NCI-H1436 treated with DMSO at 0.1 percent for 48 hours (cell line): ENCODE measurements at places on chromosomes 3 and 15.

DNA sequence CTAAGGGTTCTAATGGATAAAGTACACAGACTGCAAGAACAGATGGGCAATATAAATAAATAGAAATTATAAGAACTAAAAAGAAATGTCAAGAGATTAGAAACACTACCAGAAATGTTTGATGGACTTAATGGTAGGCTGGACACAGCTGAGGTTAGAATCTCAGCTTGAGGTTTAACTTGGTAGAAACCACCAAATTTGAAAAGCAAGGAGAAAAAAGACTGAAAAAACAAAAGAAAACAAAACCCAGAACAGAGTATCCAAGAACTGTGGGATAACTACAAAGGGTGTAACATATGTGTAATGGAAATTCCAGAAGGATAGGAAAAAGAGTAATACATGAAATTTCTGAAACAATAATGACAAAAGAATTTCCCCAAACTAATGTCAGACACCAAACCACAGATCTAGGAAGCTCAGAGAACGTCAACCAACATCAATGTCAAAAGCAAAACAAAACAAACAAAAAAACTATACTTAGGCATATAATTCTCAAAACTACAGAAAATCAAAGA lies 35.0 kb downstream of the RFX7 start:
- DNase-seq = no peak

GRCh38 chr3:16151109-16151508 lies 23.4 kb upstream of the GALNT15 start:
- DNase-seq = no peak

DNA sequence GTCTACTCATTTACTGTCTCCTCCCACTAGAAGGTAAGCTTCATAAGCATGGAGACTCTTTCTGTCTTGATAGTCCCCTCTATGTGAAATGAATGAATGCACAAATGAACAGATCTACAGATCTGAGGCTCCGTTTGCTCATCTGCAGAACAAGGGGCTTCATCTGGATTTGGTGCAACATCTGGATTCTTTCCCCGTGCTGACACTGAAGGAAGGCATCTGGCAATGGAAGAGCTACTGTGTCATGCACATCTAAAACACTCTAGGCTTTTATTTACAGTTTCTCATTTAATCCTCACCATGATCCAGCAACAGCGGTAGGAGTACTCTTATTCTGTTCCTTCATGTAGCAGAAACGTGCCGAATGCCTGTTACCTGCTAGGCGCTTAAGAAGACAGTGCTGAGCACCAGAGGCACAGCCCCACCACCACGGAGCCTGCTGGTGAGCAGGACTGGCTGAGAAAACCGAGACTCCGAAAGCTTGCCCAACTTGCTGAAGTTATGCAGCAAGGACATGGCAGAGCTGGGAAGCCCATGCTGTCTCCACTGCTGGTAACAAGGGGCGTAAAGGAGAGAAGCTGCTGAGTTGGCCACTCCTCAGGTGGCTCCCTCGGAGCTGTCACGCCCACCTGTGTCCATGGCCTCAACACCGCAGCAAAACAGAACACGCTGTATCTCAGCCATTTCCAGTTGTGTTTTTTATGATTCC lies 31.1 kb downstream of the LSM3 start:
- DNase-seq = no peak

GRCh38 chr15:47944637-47945288 lies 176.0 kb upstream of the SLC24A5 start:
- DNase-seq = no peak

DNA sequence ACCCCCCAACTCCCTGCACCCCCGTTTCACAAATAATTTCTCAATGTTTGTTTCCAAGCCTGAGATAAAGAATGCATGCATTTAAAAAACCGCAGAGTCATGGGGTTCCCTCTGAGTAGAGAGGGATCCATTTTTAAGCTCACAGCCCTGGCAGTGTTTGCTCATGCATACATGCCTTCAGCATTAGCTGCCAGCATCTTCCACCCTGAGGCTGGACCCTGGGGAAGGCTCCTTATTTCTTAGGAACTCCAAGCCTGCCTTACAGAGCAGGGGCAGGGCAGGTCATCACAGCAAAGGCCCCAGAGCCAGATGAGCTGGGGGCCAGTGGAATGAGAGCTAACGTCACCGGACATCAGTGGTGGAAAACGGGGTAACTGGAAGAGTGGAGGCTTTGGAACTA lies 31.3 kb downstream of the TLE3 start:
- no peak for DNase-seq

DNA sequence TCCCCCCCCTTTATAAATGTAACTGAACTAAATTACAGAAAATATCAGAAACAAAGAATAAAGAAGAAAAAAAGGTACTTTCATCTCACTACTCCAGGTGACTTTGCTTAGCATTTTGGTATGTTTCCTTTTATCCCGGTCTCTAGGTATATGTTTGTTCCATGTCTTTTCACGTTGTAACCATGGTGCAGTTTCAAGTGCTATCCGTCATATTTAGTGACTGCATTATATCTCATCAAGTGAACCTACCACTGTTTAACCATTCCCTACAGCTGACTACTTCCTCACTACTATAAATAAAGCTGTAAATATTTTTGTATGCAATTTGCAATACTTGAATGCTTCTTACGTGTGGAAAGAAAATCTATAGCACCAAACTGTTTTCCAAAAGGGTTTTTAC lies 2.2 kb downstream of the BTBD1 start:
- no peak for DNase-seq

- no peak for DNase-seq
Measured at GRCh38 chr3:13781417-13781816, 98.5 kb downstream of the WNT7A start.

DNA sequence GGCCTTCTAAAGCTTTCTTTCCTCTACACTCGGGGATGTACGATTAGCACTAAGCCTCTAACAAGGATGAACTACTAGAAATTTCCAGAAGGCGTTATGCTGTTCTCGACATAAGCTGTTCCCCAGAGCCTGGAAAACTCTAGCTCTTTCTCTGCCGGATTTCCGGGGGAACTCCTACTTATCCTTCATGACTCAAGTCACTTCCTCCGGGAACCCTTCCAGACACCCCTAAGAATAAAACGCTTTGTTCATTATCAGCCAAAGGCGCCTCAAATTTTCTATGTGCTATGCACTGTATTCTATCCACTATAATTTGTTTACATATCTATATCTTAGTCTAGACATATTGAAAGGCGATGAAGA lies 455 bp upstream of the SNAP23 start:
- no peak for DNase-seq

- no peak for DNase-seq
Measured at GRCh38 chr3:21551019-21551418, 200.0 kb downstream of the ZNF385D start.

GRCh38 chr3:115932807-115933206 lies 309.5 kb downstream of the GAP43 start:
- no peak for DNase-seq

- DNase-seq = no peak
Measured at GRCh38 chr3:105656651-105657504, 211.9 kb downstream of the CBLB start.

DNA sequence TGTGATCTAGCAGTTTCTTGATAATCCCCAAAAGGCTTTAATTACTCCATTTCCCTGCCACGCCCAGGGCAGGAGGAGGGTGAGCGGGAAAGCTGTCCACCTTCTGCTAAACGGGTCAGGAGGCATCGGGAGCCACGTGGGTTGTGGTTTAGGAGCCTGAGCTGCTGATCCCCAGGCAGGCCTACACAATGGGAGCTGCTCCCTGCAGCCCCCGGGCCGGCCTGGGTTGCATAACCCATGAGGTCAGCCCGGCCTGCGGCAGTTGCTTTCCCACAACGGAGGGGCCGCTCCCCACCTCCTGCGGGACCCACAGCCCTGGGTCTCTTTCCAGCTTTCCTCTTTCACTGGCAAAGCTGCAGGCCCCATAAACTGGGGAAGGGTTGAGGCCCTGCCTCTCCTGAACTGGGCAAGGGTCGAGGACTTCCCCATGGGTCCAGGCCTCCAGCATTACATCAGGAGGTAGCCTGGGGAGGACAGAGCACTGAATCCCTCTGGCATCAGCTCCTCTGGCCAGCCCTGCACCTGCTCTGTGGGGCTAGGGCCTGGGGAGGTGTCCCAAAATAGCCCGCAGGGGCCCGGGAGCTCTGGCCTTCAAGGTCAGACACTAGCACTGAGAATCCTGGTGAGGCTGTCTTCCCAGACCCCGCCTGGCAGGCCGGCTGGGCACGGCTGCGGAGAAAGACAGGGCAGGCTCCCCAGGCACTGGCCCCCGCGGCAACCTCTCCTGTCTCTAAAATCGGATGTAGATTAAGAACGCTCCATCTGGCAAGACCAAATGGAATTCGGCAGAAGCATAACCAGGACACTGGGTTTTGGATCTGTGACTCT lies 47.3 kb downstream of the ZDHHC19 start:
- no peak for DNase-seq

DNA sequence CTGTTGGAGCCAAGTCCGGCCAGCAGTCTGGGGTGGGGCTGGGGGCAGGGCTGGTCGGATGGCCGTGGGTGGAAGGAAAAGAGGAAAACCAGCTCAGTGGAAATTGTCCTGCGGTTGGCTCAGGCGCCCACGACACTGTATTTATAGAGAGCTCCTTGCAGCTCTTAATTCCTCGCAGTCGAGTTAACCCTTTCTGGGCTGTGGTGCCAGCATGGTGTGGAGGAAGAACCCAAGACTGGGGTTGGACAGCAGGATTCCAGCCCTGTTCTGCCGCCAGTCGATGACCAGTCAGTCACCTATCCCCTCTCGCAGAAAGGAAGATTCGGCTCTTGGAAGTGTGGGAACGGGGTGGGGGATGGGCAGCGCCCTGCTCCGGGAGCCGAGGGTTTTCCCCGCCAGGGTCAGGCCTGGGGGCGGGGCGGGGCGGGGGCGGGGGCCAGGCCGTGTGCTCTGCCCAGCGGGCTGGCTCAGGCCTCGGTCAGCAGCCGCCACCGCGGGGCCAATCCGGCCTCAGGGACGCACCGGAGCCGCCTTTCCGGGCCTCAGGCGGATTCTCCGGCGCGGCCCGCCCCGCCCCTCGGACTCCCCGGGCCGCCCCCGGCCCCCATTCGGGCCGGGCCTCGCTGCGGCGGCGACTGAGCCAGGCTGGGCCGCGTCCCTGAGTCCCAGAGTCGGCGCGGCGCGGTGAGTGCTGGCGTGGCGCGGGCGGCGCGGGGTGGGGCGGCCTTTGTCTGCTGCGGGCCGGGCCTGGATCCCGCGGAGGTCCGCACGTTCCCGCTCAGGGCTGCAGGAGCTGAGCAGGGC lies at the start of gene CD276:
CD276 (plus strand) TSS at position 607 of the 804 bp plus-strand sequence. CDS start 15,257 bp downstream, outside the sequence.
- DNase-seq = no peak

- no peak for DNase-seq
Measured at GRCh38 chr3:75295013-75295412, 369.1 kb upstream of the FRG2C start.

GRCh38 chr3:114499976-114500375 lies 206.1 kb downstream of the TIGIT start:
- no peak for DNase-seq

GRCh38 chr3:150761831-150762661 lies 923 bp downstream of the SIAH2 start:
- DNase-seq = no peak

GRCh38 chr15:70741677-70742293 lies 21.6 kb downstream of the UACA start:
- no peak for DNase-seq

DNA sequence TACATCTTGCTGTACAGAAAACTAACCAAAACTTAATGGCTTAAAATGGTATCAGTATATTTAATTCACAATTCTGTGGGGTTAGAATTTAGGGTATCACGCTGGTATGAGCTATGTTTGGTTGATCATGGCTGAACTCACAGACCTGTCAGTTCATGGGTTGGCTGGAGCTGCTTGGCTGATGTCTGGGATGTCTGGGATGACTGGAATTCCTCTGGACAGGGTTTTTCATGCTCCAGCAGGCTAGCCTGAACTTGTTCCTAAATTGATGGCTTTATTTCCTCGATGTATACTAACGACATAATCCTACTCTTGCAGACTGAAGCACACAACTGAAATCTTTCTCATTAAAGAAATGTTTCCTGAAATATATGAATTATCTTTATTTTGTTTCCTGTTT lies 338.9 kb upstream of the GBE1 start:
- no peak for DNase-seq

DNA sequence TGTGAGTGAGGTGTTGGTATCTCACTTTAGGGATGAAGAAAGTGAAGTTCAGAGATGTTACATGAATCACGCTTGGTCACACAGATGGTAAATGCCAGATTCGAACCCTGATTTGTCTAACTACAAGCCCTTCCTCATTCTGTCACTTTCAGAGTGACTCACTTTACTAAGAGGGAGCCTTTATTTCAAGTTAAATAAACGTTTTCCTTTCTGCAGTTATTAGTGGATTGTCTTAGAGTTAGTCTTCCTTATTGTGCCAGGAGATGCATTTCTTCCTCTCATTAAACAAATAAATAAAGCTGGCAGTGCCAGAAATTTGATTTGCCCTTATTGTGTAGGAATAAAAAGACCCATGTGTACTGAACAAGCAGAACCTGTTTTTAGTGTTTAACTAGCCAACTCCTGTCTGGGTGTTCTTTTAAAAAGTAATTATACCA lies 162.5 kb downstream of the AKAP13 start:
- DNase-seq = peak; percentile 58

GRCh38 chr3:46908986-46909534 lies 31.5 kb downstream of the PTH1R start:
- DNase-seq = no peak

DNA sequence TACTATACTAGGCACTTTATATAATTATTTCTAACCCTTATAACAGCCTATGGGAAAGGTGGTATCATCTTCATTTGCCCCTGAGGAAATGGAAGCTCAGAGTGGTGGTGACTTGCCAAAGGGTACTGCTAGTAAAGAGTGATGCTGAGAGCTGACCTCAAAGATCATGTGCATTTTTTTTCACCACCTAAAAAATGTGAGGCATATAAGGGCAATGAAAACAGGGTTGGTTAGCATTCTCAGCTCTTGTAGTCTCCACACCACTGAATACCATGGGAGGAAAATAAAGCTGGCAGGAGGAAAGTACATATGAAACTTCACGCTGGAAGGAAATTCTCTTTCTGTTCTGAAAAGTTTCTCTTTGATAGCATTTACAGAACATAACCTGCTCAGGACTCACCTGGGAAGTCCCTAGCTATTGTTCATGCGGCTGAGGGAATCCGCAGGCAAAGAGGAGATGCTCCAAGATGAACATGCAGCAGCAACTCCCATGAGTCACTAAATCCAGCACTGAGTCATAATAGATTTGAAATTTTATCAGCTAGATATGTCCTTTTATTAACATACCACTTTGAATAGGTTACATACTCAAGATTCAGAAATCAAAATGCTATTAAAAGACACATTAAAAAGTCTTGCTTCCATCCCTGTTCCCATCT lies 17.3 kb downstream of the FAIM start:
- no peak for DNase-seq

GRCh38 chr3:160641665-160642309 lies 35.2 kb upstream of the ARL14 start:
- DNase-seq = no peak

DNA sequence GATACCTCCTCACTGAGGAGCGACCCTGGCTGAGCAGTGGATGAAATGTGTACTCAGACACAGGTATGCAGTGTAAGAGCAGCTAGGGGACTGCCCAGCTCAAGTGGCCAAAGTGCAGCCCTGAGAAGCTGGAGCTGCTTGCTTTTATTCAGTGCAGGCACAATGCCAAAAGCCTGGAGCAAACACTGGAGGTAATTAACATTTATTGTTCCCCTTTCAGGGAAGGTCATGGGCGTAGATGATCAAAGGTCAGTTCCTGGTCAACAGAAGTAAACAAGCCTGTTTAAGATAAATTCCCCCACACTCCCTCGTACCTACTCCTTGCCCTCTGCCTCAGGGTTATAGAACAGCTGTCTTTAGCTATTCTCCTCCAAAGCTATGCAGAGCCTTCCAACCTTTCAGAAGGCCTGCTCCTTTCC lies 17.5 kb downstream of the PLA2G4F start:
- DNase-seq = no peak
